ENCODE measurements at places on chromosomes 2 and 18.

- no peaks in the 10 kb centered on the region for H3K4me1 ChIP-seq
- H3K27ac ChIP-seq: peak overlapping the region; percentile 38
- no peak for DNase-seq
- H3K27me3 ChIP-seq: no peaks in the 10 kb centered on the region
- H3K4me3 ChIP-seq: no peak overlapping the region
Measured at GRCh38 chr2:27544143-27544821, 38.6 kb upstream of the ZNF512 start.

GRCh38 chr2:102484310-102485061 is 11.5 kb downstream of the SLC9A4 start:
- H3K4me1 ChIP-seq: peaks cover 9% of the 10 kb centered on the region
- H3K36me3 ChIP-seq: no peaks in the 10 kb centered on the region
- H3K4me3 ChIP-seq: no peak overlapping the region
- DNase-seq: no peak
- no peak overlapping the region for H3K27ac ChIP-seq
- no peaks in the 10 kb centered on the region for H3K27me3 ChIP-seq

GRCh38 chr2:60331115-60331809 is 222.2 kb downstream of the BCL11A start:
- no peaks in the 10 kb centered on the region for H3K4me1 ChIP-seq
- no peaks in the 10 kb centered on the region for H3K27me3 ChIP-seq
- no peak for DNase-seq
- no peaks in the 10 kb centered on the region for H3K36me3 ChIP-seq

- no peaks in the 10 kb centered on the region for H3K36me3 ChIP-seq
- peaks cover 8% of the 10 kb centered on the region for H3K4me1 ChIP-seq
- no peak overlapping the region for H3K4me3 ChIP-seq
Measured at GRCh38 chr2:145036421-145037011, 516.6 kb upstream of the ZEB2 start.

- H3K27ac ChIP-seq: no peak overlapping the region
- H3K36me3 ChIP-seq: no peaks in the 10 kb centered on the region
- H3K27me3 ChIP-seq: no peaks in the 10 kb centered on the region
- no peak overlapping the region for H3K4me3 ChIP-seq
- no peaks in the 10 kb centered on the region for H3K4me1 ChIP-seq
Measured at GRCh38 chr2:70957798-70958197, 20.6 kb upstream of the ANKRD53 start.

GRCh38 chr2:109538546-109538945 is 75.2 kb downstream of the SEPTIN10 start:
- no peaks in the 10 kb centered on the region for H3K4me1 ChIP-seq
- no peak for DNase-seq
- H3K27ac ChIP-seq: no peak overlapping the region
- no peak overlapping the region for H3K4me3 ChIP-seq

DNA sequence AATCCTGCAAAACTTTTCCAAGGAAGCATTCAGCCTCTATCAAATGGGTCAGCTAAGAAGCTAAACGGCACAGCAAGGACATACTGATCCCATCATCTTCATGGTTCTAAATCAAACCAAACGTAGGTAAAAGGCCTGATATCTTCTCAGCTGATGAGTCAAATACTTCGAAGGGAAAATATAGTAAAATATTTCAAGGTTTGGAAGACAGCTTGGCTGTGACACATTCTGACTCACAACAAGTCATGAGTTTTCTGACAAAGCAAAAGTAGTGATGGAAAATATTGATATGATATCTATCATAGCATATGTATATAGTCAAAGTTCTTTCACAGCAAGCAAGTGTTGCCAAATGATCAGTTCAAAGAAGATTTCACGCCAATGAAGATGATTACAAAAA is 31.5 kb downstream of the DOCK10 start:
- H3K27me3 ChIP-seq: no peaks in the 10 kb centered on the region
- no peaks in the 10 kb centered on the region for H3K36me3 ChIP-seq
- H3K4me1 ChIP-seq: no peaks in the 10 kb centered on the region
- H3K27ac ChIP-seq: peak overlapping the region; percentile 48
- no peak overlapping the region for H3K4me3 ChIP-seq
- no peak for DNase-seq

GRCh38 chr2:175001566-175001965 is 3.6 kb downstream of the CHN1 start:
- no peak overlapping the region for H3K4me3 ChIP-seq
- no peak for DNase-seq
- H3K36me3 ChIP-seq: no peaks in the 10 kb centered on the region
- peak overlapping the region; percentile 37 for H3K27ac ChIP-seq

- no peaks in the 10 kb centered on the region for H3K27me3 ChIP-seq
- no peaks in the 10 kb centered on the region for H3K4me1 ChIP-seq
- H3K36me3 ChIP-seq: no peaks in the 10 kb centered on the region
Measured at GRCh38 chr2:136522724-136523123, 242.6 kb upstream of the THSD7B start.

GRCh38 chr2:9099341-9099751 is 95.9 kb upstream of the MBOAT2 start:
- no peak for DNase-seq
- no peak overlapping the region for H3K27ac ChIP-seq
- H3K36me3 ChIP-seq: no peaks in the 10 kb centered on the region
- H3K4me1 ChIP-seq: peaks cover 12% of the 10 kb centered on the region
- H3K27me3 ChIP-seq: no peaks in the 10 kb centered on the region

DNA sequence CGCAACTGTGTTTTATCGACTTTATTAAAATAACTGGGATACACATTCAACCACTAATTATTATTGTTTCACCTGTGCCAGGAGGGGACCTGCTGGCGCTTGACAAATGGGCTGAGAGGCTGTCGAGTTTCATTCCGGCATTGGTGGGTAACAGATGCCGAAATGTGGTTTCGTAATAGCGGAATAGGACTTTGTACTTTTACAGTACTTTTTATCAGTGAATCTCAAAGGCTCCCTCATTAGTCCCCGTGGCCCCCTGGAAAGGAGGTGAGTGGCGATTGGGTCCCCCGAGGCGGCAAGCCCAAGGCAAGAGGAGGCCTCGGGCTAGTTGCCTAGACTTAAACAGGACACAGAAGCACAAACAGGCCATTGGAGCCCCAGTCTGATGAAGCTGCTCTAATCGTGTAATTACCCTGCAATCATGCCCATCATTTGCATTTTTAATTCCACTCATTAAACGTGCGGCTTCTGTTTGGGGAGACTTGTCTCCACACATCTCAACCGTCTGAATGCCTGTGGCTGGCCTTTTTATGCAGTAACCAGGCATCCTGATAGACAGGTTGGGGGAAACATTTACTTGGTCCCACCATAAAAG is 193.2 kb downstream of the INO80D start:
- no peak overlapping the region for H3K27ac ChIP-seq
- no peak overlapping the region for H3K4me3 ChIP-seq
- no peaks in the 10 kb centered on the region for H3K27me3 ChIP-seq
- peaks cover 10% of the 10 kb centered on the region for H3K4me1 ChIP-seq

DNA sequence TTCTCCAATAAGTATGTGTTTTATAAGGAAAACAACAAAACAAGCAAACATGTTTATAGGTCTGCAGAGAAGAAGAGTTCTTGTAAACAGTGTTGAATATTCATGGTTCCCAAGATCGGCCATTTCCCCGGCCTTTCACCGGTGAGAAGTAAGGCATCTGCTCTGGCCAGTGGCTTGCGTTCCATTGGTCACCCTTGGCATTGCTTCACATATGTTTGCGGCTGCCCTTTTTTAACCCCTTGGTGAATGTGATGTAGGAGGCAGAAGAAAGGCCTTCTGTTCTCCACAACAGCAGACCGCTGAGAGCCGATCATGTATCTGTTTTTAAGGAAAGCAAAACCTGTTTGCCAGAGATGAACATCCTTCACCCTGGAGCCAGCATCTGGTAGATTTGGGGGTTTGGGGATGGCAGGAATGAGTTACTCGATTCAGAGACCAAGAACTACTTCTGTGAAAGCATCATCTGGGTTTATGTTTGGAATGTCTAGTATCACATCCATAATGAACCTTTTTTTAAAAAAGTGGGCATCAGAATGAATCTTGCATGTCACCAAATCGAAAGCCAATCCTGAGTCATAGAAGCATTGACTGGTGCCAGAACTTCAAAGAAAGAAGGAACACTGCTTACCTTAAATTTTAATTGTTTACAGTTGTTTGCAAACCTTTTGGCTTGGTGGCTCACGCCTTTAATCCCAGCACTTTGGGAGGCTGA is 112.3 kb downstream of the AGAP1 start:
- no peak overlapping the region for H3K4me3 ChIP-seq
- no peaks in the 10 kb centered on the region for H3K4me1 ChIP-seq
- H3K27me3 ChIP-seq: no peaks in the 10 kb centered on the region
- H3K36me3 ChIP-seq: no peaks in the 10 kb centered on the region

DNA sequence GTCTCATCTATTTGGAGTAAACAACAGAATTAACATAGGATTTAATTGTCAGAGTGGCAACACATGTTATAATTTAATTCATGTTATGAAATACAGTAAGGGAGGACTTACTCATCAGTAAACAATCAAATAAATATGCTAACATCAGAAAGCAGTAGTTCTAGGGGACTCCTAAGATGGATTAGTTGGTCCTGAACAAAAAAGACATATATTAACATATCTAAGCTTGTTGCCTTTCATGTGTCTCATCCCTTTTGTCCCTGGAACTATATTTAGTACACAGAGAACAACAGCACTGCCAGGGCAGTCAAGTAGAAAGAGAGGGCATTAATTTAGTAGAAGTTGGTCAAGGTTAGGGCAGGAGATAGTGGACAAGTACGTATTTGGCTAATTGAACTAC is 117.8 kb upstream of the FZD5 start:
- H3K27me3 ChIP-seq: no peaks in the 10 kb centered on the region
- no peak overlapping the region for H3K4me3 ChIP-seq
- no peaks in the 10 kb centered on the region for H3K4me1 ChIP-seq
- no peak overlapping the region for H3K27ac ChIP-seq
- no peaks in the 10 kb centered on the region for H3K36me3 ChIP-seq
- DNase-seq: no peak

DNA sequence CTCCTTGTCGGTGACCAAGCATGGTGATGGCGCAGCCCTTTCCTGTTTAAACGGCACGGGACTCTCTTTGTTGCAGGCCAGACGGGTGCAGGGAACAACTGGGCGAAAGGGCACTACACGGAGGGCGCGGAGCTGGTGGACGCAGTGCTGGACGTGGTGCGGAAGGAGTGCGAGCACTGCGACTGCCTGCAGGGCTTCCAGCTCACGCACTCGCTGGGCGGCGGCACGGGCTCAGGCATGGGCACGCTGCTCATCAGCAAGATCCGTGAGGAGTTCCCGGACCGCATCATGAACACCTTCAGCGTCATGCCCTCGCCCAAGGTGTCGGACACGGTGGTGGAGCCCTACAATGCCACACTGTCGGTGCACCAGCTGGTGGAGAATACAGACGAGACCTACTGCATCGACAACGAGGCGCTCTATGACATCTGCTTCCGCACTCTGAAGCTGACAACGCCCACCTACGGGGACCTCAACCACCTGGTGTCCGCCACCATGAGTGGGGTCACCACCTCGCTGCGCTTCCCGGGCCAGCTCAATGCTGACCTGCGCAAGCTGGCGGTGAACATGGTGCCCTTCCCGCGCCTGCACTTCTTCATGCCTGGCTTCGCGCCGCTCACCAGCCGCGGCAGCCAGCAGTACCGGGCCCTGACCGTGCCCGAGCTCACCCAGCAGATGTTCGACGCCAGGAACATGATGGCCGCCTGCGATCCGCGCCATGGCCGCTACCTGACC is 17.1 kb downstream of the TUBB6 start:
- H3K4me1 ChIP-seq: peaks cover 37% of the 10 kb centered on the region
- peaks cover 99% of the 10 kb centered on the region for H3K36me3 ChIP-seq
- no peaks in the 10 kb centered on the region for H3K27me3 ChIP-seq
- H3K27ac ChIP-seq: no peak overlapping the region
- DNase-seq: no peak
- no peak overlapping the region for H3K4me3 ChIP-seq

DNA sequence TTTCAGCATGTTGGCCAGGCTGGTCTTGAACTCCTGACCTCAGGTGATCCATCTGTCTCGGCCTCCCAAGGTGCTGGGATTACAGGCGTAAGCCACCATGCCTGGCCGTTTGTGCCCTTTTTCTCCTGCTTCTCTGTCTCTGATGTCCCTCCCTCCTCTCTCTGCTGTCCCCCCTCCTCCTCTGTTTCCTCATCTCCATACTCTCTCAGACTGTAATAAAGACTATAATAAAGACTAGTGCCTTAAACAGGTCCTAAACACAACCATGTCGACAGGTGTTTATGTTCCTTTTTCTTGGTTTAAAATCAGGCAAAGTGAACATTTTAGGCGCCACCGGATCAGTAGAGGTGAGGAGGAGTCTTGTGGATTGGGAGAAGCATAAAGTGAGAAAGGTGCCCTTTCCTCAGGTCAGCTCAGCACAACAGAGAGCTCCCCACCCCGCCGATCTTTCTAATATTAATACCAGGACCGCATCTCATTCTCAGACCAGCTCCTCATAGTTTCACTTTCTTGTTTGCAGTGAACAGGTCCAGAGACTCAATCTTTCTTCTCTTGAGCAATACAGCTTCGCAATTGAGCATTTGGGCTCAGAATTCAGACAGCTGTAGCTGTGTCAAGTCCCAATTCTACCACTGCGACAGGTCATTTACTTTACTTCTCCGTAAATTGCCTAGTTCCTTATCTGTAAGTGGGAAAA is 23.7 kb downstream of the TIMM21 start:
- H3K27ac ChIP-seq: no peak overlapping the region
- H3K27me3 ChIP-seq: no peaks in the 10 kb centered on the region
- H3K36me3 ChIP-seq: no peaks in the 10 kb centered on the region

- H3K27ac ChIP-seq: no peak overlapping the region
- H3K36me3 ChIP-seq: no peaks in the 10 kb centered on the region
- no peaks in the 10 kb centered on the region for H3K27me3 ChIP-seq
- no peaks in the 10 kb centered on the region for H3K4me1 ChIP-seq
Measured at GRCh38 chr2:75540994-75541393, 19.7 kb downstream of the EVA1A start.

DNA sequence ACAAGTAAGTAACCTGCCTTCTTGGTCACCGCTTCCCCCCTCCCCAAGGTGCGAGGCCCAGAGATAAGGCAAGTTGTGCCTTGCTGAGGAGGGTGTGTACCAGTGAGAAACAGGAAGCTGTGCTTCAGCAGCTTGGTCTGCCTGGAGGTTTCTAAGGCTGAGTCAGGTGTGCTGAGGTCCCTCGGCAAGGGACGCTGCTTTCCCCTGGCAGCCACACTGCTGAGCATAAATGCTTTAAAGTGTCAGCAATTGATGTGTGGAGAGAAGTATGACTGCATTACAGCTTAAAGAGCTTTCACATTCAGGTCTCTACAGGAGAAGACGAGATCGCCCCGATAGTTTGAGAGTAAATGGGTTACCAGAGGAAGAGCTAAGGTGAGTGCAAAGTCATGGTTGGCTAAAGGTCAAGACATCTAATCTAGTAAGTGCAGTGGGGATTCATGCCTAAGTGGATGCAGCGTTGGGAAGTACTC is 86.9 kb downstream of the LIMS1 start:
- no peaks in the 10 kb centered on the region for H3K27me3 ChIP-seq
- peak overlapping the region; percentile 40 for H3K4me3 ChIP-seq
- no peak for DNase-seq
- H3K27ac ChIP-seq: peak overlapping the region; percentile 73
- H3K4me1 ChIP-seq: peaks cover 95% of the 10 kb centered on the region
- H3K36me3 ChIP-seq: no peaks in the 10 kb centered on the region
